Activated CD4-positive, alpha-beta T cell treated with anti-CD3 and anti-CD28 coated beads for 4 hours (primary cell): ENCODE measurements at places on chromosomes 3 and 15.

- DNase-seq, result no peak
Observed at GRCh38 chr3:185328324-185329004, 34.5 kb upstream of the MAP3K13 start.

DNA sequence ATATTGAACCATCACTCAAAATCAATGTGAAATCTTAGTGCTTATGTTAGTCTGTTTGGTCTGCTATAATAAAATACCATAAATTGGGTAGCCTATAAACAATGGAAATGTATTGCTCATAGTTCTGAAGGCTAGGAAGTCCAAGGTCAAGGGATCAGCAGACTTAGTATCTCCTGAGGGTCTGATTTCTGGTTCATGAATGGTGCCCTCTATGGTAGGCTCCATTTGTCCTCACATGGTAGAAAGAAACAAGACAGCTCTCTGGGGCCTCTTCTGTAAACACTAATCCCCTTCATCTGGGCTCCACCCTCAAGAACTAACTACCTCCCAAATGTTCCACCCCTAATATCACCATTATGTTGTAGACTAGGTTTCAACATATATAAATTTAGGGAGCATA lies 15.0 kb upstream of the EOMES start:
- no peak for DNase-seq

DNA sequence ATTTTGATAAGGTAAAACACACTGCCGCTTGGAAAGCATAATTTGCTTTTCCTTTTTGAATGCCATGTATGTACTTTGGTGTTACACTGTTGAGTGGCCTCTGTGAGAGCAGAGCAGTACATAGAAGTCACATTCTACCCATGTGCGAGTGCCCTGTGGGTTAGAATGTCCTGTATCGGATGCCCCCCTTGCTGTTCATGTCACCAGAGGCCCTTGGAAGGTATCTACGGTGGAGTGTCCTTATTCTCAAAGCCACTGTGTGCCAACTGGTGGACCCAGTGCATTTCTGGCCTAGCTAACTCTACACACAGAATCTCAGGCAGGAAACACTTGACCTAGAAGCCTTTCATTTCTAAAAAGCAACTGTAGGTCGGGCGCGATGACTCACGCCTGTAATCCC lies 137.0 kb downstream of the GHSR start:
- no peak for DNase-seq

GRCh38 chr3:107949394-107949970 lies 141.3 kb downstream of the CD47 start:
- DNase-seq, result no peak

DNA sequence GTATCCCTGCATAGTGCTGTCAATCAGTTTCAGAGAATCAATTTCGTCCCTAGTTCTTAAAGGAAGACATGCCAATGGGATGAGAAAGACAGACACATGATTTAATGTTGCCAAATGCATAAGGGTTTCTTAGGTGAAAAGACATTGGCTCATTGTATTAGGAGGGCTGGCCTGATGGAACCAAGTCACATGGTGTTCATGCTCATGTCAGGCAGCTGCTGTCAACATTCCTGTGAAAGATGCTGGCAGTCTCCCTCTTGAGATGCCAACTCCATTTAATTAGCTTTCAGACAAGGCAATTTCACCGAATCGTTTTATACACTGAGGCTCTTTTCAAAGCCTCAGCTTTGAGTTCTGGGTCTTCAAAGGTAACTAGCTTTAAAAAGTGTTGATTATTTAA lies 16.1 kb upstream of the IL1RAP start:
- no peak for DNase-seq

GRCh38 chr3:114420072-114420471 lies 126.2 kb downstream of the TIGIT start:
- no peak for DNase-seq

- DNase-seq, result no peak
Observed at GRCh38 chr3:117548600-117548999, 839.0 kb downstream of the TUSC7 start.

DNA sequence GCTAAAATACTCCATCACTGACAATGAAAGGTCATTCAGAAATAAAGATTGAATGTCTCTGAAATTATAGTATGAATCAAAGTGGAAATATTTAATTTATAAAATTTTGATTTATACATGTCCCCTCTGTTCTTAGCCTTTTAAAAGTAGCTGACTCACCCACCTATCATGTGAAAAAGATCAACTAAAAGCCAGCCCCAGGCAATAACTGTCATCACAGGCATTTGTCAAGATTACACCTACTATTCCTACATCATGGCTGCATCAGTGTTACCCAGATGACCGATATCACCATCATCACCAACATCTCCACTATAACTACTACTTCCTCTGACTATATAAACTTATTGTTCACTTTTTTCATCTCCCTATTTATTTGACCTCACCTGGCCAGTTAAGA lies 14.3 kb upstream of the PIK3R4 start:
- DNase-seq, result no peak

GRCh38 chr3:72665701-72666446 lies 182.4 kb downstream of the SHQ1 start:
- DNase-seq, result peak; percentile 52

DNA sequence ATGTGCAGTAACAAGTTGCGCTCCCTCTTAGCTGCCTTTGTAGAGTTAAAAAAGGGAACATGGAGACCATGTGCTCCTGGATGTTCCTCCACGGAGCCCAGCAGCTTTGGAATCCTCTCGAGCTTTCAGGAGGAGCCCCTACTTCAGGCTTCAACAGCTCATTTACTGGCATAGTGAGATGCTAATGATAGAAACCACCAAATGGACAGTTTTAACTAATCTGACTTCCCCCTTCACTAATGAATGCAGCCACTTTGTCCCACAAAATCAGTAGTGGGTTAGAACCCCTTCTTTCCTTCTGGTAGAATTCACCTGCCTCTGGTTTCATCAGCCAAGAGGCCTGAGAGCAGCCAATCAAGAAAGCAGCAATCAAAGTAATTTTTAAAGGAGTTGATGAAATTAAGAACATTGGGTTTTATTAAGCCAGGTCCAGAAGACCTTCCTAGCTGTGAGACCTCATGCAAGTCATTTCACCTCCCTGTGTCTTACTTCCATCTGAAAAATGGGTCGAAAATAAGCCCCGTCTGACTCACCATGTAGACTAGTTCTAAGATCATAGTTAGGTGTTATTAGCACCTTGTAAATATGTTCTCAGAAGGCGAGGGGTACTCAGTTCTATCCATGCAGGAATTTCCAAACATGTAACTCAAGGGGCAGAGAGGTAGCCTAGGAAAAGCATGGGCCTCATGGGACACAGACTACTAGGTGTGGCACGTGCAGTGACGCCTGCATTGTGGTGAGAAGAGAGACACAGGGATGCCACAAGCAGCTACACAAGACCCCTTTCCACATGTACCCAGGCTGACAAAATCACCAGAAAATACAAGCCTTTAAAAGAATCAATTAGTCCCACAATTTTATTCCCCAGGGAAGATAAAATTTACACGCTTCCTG lies 179.7 kb upstream of the LPP start:
- DNase-seq, result peak; percentile 28

- no peak for DNase-seq
Observed at GRCh38 chr3:74661672-74662071, 47.2 kb upstream of the CNTN3 start.

- no peak for DNase-seq
Observed at GRCh38 chr3:52705438-52705687, 228 bp downstream of the GLT8D1 start.

GRCh38 chr3:133763797-133764683 lies 17.8 kb downstream of the TF start:
- no peak for DNase-seq

- DNase-seq, result no peak
Observed at GRCh38 chr15:69340243-69340900, 41.7 kb downstream of the PAQR5 start.

DNA sequence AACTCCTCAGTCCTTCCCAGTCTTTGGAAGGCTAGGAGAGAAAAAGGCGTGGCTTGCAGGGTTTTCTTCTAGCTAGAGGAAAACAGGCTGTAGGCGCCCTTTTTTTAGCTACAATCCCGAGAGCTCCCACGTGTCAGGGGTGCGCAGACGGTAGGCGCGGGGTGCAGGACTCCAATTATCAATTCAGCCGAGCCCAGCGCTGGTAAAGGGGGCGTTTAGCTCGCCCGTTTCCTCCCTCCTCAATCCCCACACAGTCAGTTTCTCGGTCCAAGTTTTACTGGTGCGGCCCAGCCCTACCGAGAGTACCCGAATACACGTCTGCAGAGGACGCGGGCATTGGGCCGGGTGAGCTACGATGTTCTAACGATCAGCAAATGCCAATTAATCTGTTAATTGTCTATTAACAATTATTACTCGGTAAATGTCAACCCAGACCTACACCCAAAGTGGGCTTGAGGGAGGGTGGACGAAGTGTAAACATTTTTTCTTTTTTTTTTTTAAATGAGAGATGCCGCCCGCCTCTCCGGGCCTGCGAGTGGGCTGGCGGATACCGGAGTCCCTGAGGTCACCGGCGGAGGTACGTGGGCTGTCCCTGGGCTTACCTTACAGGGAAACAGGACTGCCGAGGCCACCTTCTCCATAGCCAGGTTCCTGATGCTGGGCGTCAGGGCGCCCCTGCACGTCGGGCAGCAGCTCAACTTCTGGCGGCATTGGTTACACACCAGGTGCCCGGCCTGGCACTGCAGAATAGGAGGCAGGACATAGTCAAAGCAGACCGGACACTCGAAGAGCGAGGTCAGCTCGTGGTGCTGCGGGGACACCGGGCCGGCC lies 923 bp downstream of the SIAH2 start:
- DNase-seq, result peak; percentile 49

DNA sequence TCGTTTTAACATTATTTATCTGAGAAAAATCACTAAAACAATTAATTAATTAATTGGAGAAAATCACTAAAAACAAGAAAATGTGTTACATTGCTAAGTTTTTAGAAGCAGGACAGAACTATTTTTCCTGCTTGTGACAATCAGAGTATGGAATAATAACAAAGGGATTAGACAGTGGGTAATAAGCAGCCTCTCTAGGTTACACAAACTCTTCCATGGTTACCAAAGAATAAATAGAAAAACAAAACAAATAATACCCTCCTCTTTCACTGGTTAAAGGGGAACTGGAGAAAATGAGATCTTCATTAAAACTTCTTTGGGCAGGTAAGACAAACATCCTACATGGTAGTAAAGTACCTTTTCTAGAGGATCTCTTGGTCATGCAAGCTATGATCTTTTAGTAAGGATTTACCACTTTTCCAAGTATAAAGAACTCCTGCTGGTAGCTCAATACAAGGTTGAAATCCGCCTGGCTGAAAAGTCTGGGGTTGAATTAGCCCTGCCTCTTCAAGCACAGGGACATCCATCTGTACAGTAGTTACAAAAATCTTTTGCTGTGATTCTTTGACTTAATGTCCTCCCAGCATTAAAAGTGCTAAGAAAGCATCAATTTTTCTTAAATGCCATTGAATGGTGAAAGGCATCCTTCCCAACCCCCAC lies 2.5 kb upstream of the PLCH1 start:
- no peak for DNase-seq

GRCh38 chr3:45572755-45573154 lies 21.8 kb upstream of the LIMD1 start:
- no peak for DNase-seq

- no peak for DNase-seq
Observed at GRCh38 chr3:170734735-170735065, 135.3 kb downstream of the RPL22L1 start.

DNA sequence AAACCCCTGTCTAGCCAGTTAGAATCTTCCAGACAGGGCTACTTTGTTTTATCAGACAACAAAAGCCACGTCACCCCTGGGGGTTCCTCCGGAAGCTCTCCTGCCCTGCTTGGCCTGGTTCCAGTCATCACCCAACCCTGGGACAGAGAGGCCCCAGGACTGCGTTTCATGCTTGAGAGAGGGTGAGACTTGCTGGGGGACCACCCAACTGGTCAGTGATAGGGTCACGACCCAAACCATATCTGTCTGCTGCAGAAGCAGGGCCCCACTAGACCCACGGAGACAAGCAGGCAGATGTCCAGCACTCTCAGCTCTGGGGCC lies 1.2 kb downstream of the NT5DC2 start:
- DNase-seq, result peak; percentile 26

- no peak for DNase-seq
Observed at GRCh38 chr15:62648954-62649353, 393.6 kb upstream of the TPM1 start.

- DNase-seq, result no peak
Observed at GRCh38 chr15:74653426-74654102, 37.9 kb downstream of the CLK3 start.

DNA sequence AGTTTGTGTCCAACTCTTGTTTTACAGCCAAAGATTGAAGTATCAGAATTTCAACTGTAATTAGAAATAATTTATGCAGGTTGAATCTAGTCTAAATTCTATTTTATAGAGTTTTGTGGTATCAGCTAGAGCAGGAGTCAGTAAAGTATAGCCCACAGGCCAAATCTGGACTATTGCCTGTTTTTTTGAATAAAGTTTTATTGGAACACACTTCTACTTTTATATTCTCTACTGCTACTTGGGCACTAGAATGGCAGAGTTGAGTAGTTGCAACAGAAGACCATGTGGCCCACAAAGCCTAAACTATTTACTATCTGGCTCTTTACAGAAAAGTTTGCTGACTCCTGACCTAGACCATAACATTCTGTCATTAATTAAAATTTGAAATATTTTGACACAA lies 36.3 kb downstream of the TFG start:
- DNase-seq, result no peak

GRCh38 chr15:85318732-85319076 lies 61.7 kb upstream of the AKAP13 start:
- DNase-seq, result no peak

GRCh38 chr3:41920406-41920965 lies 41.4 kb downstream of the ULK4 start:
- no peak for DNase-seq

GRCh38 chr15:37973856-37974255 lies 39.4 kb downstream of the TMCO5A start:
- DNase-seq, result no peak

GRCh38 chr3:163644172-163644571 lies 1434.1 kb downstream of the SI start:
- DNase-seq, result no peak

- no peak for DNase-seq
Observed at GRCh38 chr3:133711013-133711412, 35.2 kb upstream of the TF start.

DNA sequence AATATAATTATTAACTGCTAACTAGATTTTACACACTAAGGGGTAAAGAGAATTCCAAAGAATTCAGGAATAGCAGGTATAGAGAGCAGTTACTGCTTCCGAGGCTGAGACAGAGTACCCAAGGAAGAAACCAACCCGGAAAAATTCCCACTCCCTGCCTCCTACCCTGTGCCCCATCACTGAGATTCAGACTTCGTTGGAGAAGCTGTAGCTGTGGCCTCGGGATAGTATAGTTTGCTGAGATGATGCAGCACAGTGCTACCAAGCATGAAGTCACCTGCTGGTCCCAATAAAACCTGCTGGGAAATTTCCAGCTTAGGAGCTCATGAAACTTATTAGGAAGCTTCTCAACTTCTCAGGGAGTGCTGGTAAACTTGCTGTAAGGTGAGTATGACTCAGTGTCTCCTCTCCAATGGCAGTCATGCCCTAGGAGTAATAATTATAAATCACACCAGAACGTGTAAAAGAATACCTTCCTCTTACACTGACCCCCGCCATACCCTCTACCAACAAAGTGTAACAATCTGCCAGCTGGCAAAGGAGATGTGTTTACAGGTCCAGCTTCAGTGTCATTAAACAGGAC lies 215.2 kb upstream of the ROBO2 start:
- DNase-seq, result no peak
